ENCODE measurements at places on chromosomes 1 and 21.

- no peaks in the 10 kb centered on the region for H3K36me3 ChIP-seq
- peaks cover 5% of the 10 kb centered on the region for H3K4me1 ChIP-seq
- no peaks in the 10 kb centered on the region for H3K27me3 ChIP-seq
- no peak for DNase-seq
These were observed 70.5 kb downstream of the SSBP3 start for GRCh38 chr1:54335755-54336108.

DNA sequence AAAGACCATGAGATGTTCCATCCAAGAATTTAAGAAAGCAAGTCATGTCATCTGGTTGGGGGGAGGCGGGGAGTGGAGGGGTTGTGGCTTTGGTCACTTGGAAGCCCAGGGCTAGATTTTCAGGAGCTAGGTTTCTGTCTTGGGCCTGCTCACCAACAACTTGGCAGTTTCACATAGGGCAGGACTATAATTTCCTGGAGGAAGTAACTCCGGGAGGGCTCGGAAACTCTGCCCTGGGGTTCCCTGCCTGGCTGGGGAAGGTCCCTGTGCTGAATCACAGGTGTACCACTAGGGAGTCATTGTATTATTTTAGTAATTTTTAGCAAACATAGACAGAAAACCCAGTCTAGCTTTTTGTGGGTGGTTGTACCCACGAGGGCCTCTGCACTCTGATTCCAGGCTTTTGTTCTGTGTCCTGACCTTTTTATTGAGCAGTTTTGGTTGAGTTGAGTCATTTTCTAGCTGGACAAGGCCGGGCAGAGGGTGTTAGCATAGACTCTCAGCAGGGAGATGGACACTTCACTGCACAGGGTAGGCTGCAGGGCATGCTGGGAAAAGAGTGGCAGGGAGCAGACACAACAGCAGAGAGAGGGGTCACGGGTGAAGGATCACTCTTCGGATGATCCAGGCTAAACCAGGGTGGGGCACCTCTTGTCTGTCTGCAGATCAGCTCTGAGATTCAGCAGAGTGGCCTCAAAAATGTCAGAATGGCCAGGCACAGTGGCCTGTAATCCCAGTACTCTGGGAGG, 144.7 kb downstream of the GRIK3 start:
- H3K27ac ChIP-seq: no peak overlapping the region
- no peaks in the 10 kb centered on the region for H3K4me1 ChIP-seq
- DNase-seq: no peak
- H3K27me3 ChIP-seq: peaks cover 2% of the 10 kb centered on the region
- H3K4me3 ChIP-seq: no peak overlapping the region

GRCh38 chr1:197144570-197145325, 1.7 kb downstream of the ASPM start:
- no peak for DNase-seq
- no peak overlapping the region for H3K4me3 ChIP-seq
- H3K27ac ChIP-seq: no peak overlapping the region
- H3K27me3 ChIP-seq: no peaks in the 10 kb centered on the region
- no peaks in the 10 kb centered on the region for H3K36me3 ChIP-seq

DNA sequence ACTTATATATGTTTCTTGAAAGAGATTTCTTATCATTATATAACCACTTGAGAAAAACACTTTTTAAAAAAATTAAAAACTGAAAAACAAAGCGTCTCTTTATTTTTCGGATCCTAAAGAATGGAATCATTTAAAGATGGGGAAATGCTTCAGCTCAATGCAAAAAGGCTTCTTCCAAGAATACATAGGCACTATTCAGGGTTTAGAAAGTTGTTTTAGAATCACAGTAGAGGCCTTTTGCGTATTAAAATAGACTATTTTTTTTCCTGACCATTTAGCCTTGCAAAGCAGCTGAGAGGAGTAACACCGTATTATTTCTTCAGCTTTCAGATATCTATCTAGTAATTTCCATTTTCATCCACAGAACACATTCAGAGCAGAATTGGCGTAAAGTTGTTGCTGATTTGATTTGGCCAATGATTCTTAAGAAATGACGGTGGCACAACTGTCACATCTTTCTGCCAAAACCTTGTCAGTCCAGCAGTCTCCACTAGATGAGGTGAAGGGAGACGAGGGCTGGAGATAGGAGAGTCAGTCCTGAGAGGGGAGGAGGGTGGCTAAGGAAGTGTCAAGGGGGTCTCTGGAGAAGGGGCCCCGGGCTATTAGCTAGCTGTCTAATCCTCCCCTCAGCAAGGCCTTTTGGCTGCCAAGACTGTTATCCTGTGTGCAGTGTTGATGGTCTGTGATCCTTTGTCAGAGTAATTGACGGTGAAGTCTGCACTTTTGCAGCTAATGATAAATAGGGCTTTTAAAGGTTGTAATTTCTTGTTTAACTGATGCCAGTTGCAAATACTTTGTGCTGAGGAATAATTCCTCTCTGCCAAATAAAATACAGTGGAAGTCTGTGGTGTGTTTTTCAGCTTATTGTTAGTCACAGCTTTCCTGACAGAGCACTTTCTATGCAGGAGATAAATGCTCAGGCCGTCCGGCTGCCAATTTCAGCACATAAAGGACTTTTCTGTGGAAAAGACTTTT, 34.7 kb downstream of the PRRX1 start:
- DNase-seq: no peak
- H3K4me1 ChIP-seq: no peaks in the 10 kb centered on the region
- no peak overlapping the region for H3K27ac ChIP-seq
- no peak overlapping the region for H3K4me3 ChIP-seq

GRCh38 chr1:215002471-215002870, 80.1 kb upstream of the KCNK2 start:
- DNase-seq: no peak
- H3K36me3 ChIP-seq: no peaks in the 10 kb centered on the region
- no peak overlapping the region for H3K4me3 ChIP-seq
- H3K4me1 ChIP-seq: no peaks in the 10 kb centered on the region
- no peak overlapping the region for H3K27ac ChIP-seq

GRCh38 chr1:43351421-43352350, 7.1 kb upstream of the CDC20 start:
- no peaks in the 10 kb centered on the region for H3K36me3 ChIP-seq
- no peaks in the 10 kb centered on the region for H3K4me1 ChIP-seq

- no peaks in the 10 kb centered on the region for H3K27me3 ChIP-seq
- H3K4me1 ChIP-seq: peaks cover 17% of the 10 kb centered on the region
- H3K4me3 ChIP-seq: no peak overlapping the region
These were observed 7.2 kb downstream of the FAM131C start for GRCh38 chr1:16066245-16066644.

DNA sequence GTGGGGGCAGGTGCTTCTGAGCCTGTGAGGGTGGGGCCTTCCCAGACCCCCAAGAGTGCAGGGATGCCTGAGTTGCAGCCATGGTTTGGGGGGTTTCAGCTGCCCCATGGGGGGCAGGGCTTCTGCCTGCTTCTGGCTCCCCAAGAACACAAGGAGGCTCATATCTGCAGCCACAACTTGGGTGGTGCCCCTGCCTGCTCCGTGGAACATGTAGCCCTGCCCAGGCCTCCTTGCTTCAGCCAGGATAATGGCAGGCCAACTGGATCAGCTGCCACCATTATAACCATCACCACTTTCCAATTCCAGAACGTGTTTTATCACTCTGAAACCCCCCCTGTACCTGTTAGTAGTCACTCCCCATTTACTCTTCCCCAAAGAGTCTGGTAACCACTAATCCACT, 14.0 kb downstream of the ZBTB40 start:
- no peak overlapping the region for H3K27ac ChIP-seq
- H3K4me3 ChIP-seq: no peak overlapping the region
- H3K36me3 ChIP-seq: no peaks in the 10 kb centered on the region
- no peaks in the 10 kb centered on the region for H3K27me3 ChIP-seq
- DNase-seq: no peak

DNA sequence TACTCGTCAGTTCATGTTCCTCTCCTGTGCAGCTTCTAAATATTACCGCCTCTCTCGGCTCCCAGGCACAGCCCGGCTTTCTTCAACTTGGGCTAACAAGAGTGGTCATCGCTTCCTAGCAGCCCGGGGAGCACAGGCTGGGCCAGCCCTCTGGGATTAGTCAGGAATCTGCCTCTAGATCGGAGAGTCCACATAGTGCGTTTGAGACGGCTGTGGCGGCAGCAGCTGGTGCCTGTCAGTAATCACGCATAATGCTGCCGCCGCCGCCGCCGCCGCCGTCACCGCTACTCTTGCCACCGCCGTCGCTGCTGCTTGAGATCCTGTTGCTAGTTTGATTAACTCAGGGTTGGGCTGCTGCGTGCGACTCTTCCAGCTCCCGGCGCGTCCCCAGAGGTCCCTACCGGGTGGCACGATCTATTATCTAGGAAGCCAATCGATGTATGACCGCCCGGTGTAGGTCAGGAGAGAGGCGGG, at the start of gene RXRG:
Gene RXRG (minus strand): TSS at position 230 of the 474 bp plus-strand sequence. CDS start 233 bp downstream, outside the sequence.
- H3K27ac ChIP-seq: no peak within 1 kb of the TSS
- peaks cover 22% of the 10 kb centered on the region for H3K27me3 ChIP-seq
- DNase-seq: no peak

- H3K36me3 ChIP-seq: no peaks in the 10 kb centered on the region
- no peaks in the 10 kb centered on the region for H3K4me1 ChIP-seq
- no peak for DNase-seq
- H3K4me3 ChIP-seq: no peak overlapping the region
- H3K27me3 ChIP-seq: no peaks in the 10 kb centered on the region
These were observed 17.1 kb upstream of the PINK1 start for GRCh38 chr1:20615946-20616846.

- no peaks in the 10 kb centered on the region for H3K36me3 ChIP-seq
- no peaks in the 10 kb centered on the region for H3K27me3 ChIP-seq
- no peak overlapping the region for H3K4me3 ChIP-seq
- no peak for DNase-seq
- H3K27ac ChIP-seq: no peak overlapping the region
These were observed 19.9 kb upstream of the RGS4 start for GRCh38 chr1:163049296-163049695.

DNA sequence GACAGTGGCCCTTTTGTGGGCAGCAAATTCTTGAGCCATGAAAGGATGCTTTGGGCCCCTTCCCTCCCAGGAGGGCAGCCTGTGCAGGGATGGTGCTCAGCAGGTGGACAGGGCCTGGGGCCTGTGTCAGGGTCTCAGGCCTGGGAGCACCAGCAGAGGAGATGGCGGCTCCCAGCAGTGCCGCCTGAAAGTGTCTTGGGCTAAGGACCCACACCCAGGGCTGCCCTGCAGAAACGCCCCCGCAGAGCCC, 23.9 kb downstream of the FTCD start:
- H3K36me3 ChIP-seq: no peaks in the 10 kb centered on the region
- no peaks in the 10 kb centered on the region for H3K27me3 ChIP-seq
- H3K27ac ChIP-seq: no peak overlapping the region
- H3K4me3 ChIP-seq: no peak overlapping the region
- no peak for DNase-seq

GRCh38 chr1:30940541-30940940, 32.0 kb upstream of the SDC3 start:
- no peak overlapping the region for H3K4me3 ChIP-seq
- H3K27ac ChIP-seq: no peak overlapping the region
- no peaks in the 10 kb centered on the region for H3K4me1 ChIP-seq
- H3K27me3 ChIP-seq: no peaks in the 10 kb centered on the region

DNA sequence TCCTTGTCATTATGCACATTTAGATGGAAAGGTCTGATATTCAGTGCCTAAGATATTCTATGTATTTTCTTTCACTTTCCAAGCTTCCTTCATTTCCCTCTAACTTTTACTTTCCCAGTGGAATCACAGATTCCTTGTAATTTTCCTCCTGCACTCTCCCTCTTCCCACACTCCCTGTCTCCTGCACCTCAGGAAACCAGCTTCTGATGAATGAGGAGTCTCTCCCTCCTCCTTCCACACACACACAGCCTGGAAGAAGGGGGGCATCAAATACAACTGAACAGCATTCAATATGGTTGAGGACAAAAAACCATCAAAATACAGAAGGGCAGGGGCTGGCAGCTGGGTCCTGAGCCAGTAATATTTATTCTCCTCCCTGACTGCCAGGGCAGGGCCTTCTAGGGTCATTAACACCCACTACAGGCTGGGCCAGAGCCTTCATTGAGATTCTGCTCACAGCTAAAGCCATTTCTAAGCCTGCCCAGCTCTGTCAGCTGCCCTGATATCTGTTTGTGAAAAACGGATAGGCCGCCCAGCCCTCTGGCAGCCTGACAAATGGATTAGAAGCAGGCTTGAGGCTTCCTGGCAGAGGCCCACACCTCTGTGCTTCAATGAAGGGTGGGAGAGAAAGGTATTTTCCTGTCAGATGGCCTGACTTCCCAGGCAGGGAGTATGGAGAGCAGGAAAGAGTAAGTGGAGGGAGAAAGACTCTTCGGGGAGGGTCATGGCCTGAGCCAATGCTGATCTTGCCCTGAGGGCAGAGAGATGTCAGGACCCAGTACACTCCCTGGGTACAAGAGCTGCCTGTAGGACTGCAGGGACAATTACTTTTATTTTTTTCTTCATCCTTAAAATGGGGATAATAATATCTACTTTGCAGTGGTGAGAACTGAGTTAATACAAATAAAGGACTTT, 138.9 kb upstream of the SPATA6 start:
- DNase-seq: no peak
- no peaks in the 10 kb centered on the region for H3K27me3 ChIP-seq
- H3K4me3 ChIP-seq: no peak overlapping the region
- H3K36me3 ChIP-seq: no peaks in the 10 kb centered on the region
- no peaks in the 10 kb centered on the region for H3K4me1 ChIP-seq
- H3K27ac ChIP-seq: no peak overlapping the region

DNA sequence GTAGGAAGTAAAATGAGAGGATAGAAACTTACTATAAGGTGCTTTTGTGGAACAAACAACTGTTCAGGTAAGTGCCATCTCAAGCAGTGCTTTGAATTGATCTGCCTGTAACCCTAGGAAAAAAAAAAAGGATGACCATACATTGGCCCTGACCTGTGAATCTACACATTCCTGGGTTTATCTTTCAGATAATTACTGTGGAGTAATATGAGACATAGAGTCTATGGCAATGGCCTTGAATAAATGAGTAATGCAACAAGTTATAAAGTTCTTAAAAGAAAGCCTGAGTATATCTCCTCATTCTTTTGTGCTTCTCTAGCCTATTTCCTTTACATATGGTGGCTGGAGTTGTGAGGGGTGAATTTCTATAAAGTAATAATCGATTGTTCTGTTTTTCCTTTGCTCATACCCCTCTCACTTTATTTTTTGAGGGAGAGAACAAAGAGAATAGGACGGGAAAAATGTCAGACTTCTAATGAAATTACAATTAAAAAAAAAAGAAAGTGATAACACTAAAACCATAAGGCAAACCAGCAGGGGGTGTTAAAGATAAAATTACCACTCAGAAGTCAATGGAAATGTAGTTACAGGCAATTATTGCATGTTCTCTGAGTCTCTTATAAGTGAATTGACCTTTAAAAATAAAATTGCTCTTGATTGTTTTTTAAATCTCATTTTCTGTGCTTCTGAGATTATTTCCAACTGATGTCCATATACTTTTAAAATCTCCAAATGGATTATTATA, 12.4 kb upstream of the ATP1A1 start:
- no peaks in the 10 kb centered on the region for H3K27me3 ChIP-seq
- no peak for DNase-seq
- no peak overlapping the region for H3K27ac ChIP-seq
- H3K36me3 ChIP-seq: no peaks in the 10 kb centered on the region

GRCh38 chr21:41630917-41631316, 123.0 kb upstream of the TMPRSS2 start:
- no peak overlapping the region for H3K27ac ChIP-seq
- no peaks in the 10 kb centered on the region for H3K27me3 ChIP-seq
- H3K4me3 ChIP-seq: no peak overlapping the region
- H3K4me1 ChIP-seq: no peaks in the 10 kb centered on the region
- H3K36me3 ChIP-seq: no peaks in the 10 kb centered on the region

Data from effector memory CD4-positive, alpha-beta T cell (primary cell).